ENCODE measurements at places on chromosomes 16 and 17. TPM values are rescaled to one million over a fixed set of nuclear protein-coding genes. Genes with fewer than 3 reads are reported as not detected.

Gene CBFB
- total RNA-seq: 22.5 TPM

Gene ARHGDIA
- total RNA-seq: 114 TPM

Gene MYH10
- 36.7 TPM for total RNA-seq

Gene FSCN2
- total RNA-seq: not detected

Gene NME4
- 350 TPM for total RNA-seq

Gene LGALS9C
- not detected for total RNA-seq
